NAMALWA (cell line): ENCODE measurements at places on chromosomes 13 and 19.

GRCh38 chr19:41951686-41952172 is 7.4 kb downstream of the RABAC1 start:
- peak; percentile 87 for DNase-seq

GRCh38 chr13:22278336-22278929 is 607.6 kb downstream of the FGF9 start:
- DNase-seq: peak; percentile 61

- DNase-seq: no peak
These were observed 439.8 kb downstream of the TDRD3 start for GRCh38 chr13:60836821-60837220.

- no peak for DNase-seq
These were observed 12.2 kb downstream of the NUFIP1 start for GRCh38 chr13:44976949-44977583.

DNA sequence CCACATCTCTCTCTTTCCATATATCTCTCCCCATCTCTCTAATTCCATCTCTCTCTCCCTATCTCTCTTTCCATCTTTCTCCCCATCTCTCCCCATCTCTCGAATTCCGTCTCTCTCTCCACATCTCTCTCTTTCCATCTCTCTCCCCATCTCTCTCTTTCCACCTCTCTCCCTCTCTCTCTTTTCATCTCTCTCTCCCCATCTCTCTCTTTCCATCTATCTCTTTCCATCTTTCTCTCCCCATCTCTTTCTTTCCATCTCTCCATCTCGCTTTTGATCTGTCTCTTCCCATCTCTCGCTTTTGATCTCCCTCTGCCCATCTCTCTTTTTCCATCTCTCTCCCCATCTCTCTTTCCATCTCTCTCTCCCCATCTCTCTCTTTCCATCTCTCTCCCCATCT is 25.6 kb downstream of the ADGRE3 start:
- DNase-seq: no peak

DNA sequence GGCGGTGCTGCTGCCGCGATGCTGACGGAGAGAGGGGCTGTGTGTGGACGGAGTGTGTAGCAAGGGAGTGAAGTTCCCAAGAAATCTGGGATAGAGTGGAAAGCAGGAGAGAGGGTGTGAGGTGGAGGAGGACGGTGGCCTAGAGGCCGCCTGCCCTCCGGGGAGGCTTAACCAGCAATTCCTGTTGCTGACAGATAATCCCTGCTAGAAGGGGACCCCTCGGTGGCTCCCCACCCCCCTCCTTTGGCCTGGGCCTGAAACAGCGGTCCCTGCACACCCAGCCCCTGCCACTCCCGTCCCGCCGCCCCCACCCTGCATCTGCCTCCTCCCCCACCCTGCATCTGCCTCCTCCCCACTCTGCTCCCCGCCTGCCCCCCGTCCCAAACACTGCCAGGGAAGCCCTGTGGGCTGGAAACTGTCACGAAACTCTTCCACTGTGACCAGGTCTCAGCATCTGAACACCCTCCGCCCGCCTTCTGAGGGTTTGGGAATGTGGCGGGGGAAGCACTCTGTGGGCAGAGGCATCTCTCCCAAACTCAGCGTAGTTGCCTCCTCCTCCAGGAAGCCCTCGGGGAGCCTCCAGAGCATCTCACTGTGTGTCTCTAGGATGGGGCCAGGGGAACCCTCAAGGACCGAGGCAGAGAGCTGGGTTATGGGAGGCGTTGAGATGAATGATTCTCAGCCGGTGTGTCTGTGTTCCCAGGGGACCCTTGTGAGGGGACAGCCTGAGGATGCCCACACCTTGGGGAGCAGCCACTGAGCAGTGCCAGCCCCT is 17.1 kb upstream of the MATK start:
- DNase-seq: no peak

DNA sequence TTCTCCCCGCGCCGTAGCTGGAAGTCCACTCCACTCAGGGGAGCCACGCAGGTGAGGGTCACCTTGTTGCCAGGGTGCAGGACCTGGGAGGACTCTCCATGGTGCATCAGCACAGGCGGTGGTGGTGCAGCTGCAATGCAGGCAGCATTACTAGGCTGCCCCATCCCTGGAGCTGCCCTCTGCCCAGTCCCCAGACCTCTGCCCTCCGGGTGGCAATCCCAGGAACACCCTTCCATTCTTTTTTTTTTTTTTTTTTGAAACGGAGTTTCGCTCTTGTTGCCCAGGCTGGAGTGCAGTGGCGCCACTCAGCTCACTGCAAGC is 1.8 kb downstream of the A1BG start:
- no peak for DNase-seq

DNA sequence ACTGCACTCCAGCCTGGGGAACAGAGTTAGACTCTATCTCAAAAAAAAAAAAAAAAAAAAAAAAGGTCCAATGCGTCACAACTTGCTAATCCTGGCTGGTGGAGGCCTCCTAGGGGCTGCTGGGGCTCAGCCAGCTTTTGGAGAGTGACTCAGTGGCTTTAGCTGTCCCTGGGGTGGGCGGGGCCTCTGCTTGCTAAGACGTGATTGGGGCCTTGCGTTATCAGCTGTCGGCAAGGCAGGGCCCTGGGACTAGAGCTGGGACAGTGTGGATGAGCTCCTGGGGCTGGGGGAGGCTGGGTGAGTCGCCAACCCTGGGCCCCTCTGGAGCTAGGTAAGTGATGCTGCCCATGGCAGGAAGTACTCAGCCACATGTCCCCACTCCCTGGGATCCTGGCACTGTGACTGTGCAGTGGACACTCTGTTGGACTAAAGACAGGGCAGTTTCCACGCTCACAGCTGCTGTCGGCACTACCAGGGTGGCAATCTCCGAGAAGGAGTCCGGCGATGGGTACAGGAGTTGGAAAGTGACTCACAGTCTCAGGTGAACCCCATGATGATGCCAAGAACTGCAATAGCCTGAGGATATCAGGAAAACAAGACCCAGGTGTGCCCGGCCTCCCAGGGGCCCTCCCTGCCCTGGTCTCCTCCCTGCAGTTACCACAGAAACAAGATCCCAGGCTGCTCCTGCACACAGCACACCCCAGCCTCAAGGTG is 32.2 kb downstream of the F2RL3 start:
- DNase-seq: no peak

GRCh38 chr13:20373861-20374260 is 141.7 kb upstream of the GJB6 start:
- no peak for DNase-seq

GRCh38 chr13:20513466-20513995 is 12.1 kb downstream of the CRYL1 start:
- DNase-seq: no peak

DNA sequence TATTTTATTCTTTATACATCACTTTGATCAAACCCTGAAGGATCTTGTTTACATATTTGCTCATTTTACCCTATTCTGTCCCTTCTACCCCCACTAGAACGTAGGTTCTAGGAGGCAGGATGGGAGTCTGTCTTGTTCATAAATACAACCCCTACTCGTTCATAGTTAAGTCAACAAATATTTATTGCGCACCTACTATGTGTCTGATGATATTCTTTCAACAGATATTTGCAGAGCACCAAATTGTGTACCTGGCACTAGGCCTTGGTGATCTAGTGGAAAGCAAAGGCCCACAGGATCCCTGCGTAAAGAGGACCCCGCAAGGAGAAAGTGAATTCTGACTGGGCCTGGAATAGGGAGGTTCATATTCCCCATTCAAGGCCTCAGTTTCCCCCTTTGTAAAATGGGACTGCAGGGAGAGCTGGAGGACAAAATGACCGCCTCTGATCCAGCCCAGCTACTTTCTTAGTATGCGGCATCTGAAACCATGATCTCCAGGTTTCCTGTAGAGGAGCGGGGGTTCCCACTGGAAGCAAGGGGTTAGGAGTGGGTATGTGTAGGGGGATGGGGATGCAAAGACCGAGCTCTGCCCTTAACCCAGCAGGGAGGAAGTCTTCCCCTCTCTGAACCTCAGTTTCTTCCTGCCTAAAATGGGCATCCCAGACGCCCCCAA is 534 bp upstream of the GEMIN7 start:
- DNase-seq: no peak

GRCh38 chr19:1917146-1917545 is 11.9 kb downstream of the ADAT3 start:
- DNase-seq: no peak

DNA sequence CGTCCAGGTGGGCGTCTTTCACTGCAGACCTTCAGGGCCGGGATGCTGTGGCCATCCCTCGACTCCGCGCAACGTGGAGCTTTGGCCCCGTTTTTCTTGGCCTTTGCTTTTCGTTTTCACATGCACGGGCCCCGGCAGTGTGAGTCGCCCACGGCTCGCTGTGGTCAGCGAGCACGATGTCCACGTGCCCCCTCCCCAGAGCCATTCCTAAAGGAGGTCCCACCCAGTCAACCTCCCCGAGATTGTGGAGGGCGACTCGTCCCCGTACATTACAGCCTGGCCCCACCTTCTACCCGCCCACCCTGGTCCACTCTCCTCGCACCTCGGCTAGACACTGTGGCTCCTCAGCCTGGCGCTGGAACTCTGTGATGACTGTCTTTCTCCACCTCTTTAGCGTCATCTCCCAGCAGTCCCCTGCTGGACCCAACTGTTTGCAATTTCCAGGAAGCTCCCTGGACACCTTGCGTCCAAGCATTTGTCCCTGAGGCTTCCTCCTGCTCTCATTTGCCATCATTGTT is 405 bp downstream of the ZNF446 start:
- DNase-seq: no peak

- DNase-seq: no peak
These were observed 140.2 kb downstream of the KLF5 start for GRCh38 chr13:73198991-73199411.

- DNase-seq: no peak
These were observed 86.1 kb upstream of the DOCK9 start for GRCh38 chr13:99063952-99064351.

DNA sequence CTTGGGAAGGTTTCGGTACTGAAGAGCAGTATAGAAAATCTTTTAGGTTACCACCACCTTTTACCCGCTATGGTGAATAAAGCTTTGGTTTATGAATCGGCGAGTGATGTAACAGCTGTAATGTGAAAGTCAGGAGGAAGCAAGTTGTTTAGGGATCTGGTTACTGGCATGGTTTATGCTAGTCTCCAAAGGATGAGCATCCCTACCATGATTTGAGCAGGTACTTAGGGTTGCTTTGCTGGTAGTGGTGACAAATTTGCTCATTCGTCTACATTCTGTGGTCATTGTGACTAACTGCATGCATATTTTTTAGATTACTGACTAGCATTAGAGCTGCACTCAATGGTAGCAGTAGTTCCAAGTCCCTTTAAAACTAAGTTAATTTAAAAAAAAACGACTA is 104.1 kb downstream of the FRY start:
- DNase-seq: no peak

DNA sequence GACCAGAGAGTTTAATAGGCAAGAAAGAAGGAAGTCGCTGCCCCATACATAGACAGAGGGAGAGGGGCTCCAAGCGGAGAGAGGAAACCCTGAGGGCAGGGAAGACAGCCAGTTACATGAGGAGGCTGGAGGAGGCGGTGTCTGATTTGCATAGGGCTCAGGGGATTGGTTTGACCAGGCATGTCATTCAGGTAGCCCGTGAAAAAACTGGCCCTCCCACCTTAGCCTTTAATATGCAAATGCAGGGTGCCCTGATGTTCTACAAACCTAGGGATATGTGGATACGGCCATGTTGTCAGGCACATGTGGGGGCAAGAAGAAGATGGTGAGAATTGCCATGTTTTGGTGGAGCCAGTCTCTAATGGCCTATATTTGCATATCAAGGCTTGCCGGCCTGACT is 1461.6 kb downstream of the PCDH9 start:
- no peak for DNase-seq
